ENCODE measurements at places on chromosomes 4 and X.

GRCh38 chrX:137926090-137926489 is 360.2 kb downstream of the ZIC3 start:
- peak; percentile 28 for DNase-seq

GRCh38 chrX:42797651-42798269 is 19.8 kb upstream of the PPP1R2C start:
- no peak for DNase-seq

GRCh38 chrX:153816831-153817690 is 13.3 kb downstream of the PDZD4 start:
- peak; percentile 55 for DNase-seq

GRCh38 chrX:49925176-49925575 is 2.8 kb downstream of the CLCN5 start:
- DNase-seq = peak; percentile 80

DNA sequence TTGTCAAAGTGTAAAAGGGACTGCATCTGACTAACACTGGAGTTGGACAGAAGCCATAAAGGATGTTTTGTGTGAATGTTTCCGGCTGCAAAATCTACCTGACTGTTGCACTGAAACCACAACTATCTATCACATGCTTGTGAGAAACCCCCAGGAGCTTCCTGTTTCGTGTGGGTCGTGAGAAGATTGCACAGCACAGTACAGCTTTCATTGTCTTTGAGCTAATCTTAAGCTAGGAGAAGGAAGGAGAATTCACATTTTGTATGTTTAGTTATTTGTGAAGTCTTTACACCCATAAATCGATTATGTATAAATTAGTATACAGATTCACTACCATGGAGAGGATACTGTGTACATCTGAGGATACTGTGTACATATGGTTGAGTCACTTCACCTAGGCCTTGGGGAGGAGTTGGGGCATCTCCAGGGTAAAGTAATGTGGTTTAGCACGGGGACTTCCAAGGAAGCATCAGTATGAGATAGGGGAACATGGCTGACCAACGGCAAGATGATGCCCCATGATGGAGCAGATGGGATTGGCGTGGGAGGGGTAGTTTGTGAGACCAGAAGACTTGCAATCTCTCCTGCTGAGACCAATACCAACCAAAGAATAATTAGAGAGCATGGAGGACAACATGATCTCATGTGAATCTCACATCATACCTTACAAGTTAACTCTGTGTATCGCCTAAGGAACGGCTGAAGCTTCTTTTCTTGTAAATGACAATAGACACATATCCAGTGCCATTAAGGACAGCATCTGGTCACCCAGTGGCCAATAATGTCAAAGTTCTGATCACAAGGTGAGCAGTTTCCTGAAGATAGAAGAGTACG is 43.1 kb upstream of the FAM9C start:
- DNase-seq = peak; percentile 13

DNA sequence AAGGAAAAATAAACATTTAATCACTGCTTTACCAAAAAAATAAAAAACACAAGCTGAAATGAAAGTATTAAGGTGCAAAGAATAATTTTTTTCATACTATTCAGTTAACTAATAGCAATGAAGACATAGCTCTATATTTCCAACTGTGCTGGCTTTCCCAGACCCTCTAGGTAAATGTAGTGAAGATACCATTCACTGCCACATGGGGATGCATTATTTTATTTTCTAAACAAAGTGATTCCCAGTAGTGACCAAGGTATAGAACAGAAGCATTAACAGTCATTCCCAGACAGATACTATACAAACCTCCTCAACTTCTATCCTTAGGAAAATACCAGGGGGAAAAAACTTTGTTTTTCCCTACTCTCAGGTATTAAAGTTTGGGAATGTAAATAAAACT is 39.4 kb downstream of the ANTXR2 start:
- no peak for DNase-seq

GRCh38 chrX:112820364-112821268 is 20.0 kb downstream of the AMOT start:
- DNase-seq = no peak

DNA sequence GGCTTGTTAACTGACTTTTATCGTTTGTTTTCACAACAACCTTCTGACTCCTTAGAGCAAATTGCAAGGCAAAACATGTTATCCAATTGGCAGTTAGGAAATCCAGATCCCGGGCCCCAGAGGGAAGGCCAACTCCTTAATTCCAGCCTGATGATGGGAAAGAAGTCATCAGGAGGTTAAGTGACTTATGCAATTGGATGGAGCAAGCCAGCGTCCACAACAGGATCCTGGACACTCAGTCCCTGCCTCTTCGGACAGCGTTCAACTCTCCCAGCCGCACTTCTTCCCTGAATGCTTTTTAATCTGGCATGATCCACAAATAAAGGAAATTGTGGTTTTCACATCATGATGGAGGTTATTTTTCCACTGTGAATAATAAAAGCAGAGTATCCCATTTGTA is 310.1 kb downstream of the RAB28 start:
- no peak for DNase-seq

DNA sequence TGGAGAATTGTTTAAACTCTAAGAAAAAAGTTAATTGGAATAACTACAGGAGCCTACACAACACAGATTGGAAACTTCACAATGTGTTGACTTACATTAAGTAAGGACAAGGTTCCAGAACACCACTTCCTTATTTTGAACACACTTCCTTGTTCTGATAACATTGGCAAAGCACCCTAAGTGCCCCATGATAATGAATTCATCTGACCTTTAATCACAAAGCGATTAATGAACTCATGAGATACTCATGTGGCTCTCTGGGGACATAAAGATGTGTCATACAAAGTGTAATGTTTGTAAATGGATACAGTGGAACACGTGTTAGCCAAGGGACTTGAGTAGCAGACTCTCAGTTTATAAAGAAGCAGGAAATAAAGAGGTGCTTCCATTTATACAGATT is 69.0 kb upstream of the ATOH1 start:
- no peak for DNase-seq

DNA sequence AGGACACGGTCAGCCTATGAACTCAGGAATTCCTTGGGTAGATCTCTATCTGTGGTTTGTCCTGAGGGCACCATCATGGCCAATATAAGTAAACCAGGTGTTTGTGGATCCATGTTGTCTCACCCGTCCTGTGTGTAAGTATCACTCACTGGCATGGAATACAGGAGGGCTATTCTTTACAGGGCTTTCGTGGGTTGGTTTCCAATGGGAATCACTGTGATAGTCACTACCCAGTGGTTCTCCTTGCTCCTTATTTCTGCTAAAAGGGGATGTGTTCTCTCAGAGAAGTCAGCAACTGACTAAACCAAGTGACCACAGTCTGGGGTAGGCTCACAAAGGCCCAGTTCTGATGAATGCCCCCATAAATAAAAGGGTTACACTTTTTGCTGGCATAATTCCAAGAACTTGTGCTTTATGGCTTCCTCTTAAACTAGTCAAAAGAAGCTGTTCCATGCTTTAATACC is 236.7 kb upstream of the JADE1 start:
- no peak for DNase-seq

- no peak for DNase-seq
These were observed 249.3 kb upstream of the GATB start for GRCh38 chr4:152009983-152010709.

DNA sequence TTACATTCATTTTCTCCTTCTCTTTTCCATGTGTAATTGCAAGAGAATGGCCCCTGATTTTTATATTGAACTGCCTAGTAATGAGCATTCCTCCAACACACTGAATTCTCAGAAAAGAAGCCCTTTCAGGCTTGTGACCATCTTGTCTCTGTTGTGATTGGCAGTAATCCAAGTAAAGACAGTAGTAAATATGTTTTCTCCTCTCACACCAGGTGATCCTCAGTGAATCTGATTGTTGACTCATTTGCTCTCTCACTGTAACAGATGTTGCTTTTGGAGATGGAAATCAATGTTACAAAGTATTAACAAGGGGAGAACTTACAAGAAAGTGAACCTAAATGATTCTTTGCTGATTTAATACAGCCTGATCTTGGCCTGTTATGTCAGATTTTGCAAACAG is 271.0 kb downstream of the AFF2 start:
- no peak for DNase-seq

GRCh38 chrX:16516232-16516876 is 133.6 kb upstream of the S100G start:
- no peak for DNase-seq

- DNase-seq = no peak
These were observed 85.1 kb upstream of the ADAD1 start for GRCh38 chr4:122293374-122294365.

- no peak for DNase-seq
These were observed 457 bp downstream of the RIPPLY1 start for GRCh38 chrX:106902684-106903083.

DNA sequence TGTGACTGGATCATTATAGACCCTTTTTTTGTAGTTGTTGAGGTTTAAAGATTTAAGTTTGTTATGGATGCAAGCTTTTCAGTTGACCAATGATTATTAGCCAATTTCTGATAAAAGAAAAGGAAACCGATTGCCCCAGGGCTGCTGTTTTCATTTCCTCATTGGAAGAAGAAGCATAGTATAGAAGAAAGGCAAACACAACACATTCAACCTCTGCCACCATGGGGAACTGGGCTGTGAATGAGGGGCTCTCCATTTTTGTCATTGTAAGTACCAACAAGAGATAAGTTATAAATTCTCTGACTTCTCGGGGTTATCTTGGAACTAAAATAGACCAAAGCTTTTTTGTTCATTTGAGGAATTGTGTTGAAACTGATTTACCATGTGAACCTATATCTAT is at the start of gene CYBB:
TSS of gene CYBB (plus strand) at position 203 of the 400 bp plus-strand sequence. CDS start at position 222, 19 bp downstream.
- DNase-seq = no peak

DNA sequence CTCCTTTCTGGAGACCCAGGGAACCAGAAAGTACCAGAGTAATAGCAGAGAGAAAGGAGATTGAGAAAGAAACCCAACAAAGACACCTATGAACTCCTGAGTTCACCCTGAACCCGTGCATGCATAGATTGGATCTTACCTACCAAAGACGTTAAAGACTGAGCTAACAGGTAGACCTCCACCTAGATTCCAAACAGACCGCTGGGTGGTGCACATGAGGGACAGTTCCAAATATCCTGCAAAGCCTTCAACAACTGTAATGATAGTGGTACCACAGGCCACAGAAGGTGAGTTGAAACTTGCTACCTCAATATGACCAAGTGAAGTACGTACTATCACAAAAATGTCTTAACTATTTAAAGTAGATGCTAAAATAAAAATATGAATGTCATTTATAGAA is 34.0 kb upstream of the NR0B1 start:
- DNase-seq = no peak

All from hematopoietic multipotent progenitor cell treated with erythropoietin and hydrocortisone succinate and interleukin-3 and kit ligand, for 8 days (in vitro differentiated cells).